ENCODE measurements at places on chromosomes 7 and 10. TPM values are rescaled to one million over a fixed set of nuclear protein-coding genes. Genes with fewer than 3 reads are reported as not detected.

DNA sequence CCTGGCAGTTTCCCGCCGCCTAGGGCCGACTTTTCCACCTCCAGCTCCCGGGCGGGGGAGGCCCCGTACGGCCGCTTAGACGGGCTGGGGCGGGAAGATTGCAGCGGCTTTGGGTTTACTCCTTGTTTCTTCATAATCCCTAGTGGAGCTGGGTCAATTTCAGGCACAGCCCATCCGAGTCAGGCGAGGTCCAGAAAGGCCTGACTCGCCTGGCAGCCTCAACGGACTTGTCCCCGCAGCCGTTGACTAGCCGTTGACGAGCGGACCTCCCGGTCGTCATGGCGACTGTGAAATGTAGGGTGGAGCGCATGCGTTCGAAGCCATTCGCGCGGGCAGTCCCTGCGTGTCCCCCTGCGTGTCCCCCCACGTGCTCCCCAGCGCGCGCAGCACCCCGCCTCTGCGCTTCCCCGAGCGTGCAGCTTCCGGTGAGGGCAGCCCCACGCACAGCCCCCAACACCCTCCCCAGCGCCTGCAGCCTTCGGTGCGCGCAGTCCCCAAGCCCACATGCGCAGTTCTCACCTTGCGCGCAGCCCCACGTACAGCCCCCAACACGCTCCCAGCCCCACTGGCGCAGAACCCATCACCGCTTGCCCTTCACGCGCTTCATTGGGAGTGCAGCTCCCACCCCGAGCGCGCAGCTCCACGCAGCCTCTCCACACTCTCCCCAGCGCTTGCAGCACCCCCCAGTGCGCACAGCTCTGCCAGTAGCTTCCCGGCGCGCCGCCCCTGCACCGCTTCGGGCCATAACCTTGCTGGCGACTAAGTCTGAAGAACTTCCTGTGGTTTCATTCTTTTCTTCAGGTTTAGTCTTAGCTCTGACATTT, 67.8 kb downstream of the TBX20 start:
- H3K27me3 ChIP-seq = no peaks in the 10 kb centered on the region
- no peaks in the 10 kb centered on the region for H3K4me1 ChIP-seq
- no peaks in the 10 kb centered on the region for H3K36me3 ChIP-seq

GRCh38 chr10:123398180-123398591, 244.0 kb downstream of the BUB3 start:
- DNase-seq = no peak
- no peaks in the 10 kb centered on the region for H3K27me3 ChIP-seq
- no peak overlapping the region for H3K27ac ChIP-seq
- H3K4me3 ChIP-seq = no peak overlapping the region
- no peaks in the 10 kb centered on the region for H3K36me3 ChIP-seq
- no peaks in the 10 kb centered on the region for H3K4me1 ChIP-seq

GRCh38 chr10:88670497-88670896, 6.3 kb downstream of the LIPF start:
- no peaks in the 10 kb centered on the region for H3K4me1 ChIP-seq
- H3K27ac ChIP-seq = no peak overlapping the region
- H3K27me3 ChIP-seq = no peaks in the 10 kb centered on the region
- no peaks in the 10 kb centered on the region for H3K36me3 ChIP-seq
- no peak for DNase-seq

GRCh38 chr10:82228701-82229100, 353.7 kb downstream of the NRG3 start:
- H3K27me3 ChIP-seq = no peaks in the 10 kb centered on the region

DNA sequence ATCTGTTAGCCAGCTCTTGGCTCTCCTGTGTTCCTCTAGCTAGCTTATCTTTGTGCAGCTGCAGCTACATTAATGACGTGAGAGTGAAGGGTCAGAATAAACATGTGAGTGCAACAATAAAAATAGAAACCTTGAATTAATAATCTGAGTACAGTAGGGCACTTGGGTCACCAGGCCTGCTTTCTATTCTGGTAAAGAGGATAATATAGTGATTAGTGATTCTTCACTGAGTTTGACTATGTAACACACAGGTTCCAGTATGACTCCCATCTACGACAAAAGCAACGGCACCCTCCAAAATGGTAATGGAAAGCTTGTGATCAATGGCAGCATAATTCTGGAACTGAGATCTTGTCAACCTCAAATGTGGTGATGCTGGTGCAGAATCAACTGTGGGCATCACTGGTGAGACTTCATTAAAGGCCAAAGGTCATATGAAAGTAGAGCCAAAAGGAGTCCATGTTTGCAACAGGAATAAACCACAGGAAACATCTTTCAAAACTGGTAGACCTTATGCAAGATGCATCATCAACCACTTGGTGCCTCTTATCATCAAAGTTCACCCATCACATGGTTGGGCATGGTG, 77.6 kb downstream of the NRBF2 start:
- H3K36me3 ChIP-seq = peaks cover 6% of the 10 kb centered on the region
- peaks cover 24% of the 10 kb centered on the region for H3K4me1 ChIP-seq
- no peaks in the 10 kb centered on the region for H3K27me3 ChIP-seq
- H3K27ac ChIP-seq = no peak overlapping the region
- H3K4me3 ChIP-seq = no peak overlapping the region

DNA sequence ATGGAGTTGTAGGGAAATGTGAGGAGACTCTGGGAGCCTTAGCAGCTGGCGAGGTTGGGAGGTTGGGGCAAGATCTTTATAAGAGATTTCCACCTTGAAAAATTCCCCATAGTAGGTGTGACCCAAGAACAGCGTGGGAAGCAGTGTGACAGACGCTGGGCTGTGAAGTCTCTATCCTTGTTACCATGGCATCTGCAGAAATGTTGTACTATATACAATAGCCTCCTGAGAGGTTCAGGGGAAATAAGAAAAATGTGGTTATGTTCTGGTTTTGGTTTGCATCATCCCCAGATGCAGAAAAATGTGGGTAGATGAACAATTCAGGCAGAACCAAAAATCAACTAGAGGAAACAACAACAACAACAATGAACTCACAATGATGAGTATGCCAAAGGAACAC, 498.6 kb downstream of the SH2D4B start:
- H3K27me3 ChIP-seq = no peaks in the 10 kb centered on the region
- H3K27ac ChIP-seq = no peak overlapping the region
- no peaks in the 10 kb centered on the region for H3K4me1 ChIP-seq
- no peaks in the 10 kb centered on the region for H3K36me3 ChIP-seq
- no peak overlapping the region for H3K4me3 ChIP-seq

DNA sequence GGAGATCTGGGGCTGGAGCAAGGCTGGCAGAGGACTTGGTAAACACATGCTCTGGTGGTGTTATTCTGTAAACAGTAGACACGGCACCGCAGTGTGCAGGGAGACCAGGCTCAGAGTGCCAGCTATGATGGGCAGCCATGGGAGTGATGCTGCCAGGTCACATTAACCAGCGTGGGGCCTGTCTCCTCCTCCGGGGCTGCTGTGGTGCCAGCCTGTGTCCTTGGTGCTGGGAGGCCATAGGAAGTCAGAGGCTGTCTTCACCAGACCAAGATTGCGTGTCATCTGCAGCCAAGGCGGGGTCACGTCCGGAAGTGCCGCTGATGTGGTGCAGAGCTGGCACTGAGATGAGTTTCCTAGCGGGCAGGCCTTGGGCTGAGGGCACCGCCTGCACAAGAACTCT, 236.0 kb downstream of the GLRX3 start:
- no peaks in the 10 kb centered on the region for H3K4me1 ChIP-seq
- no peak for DNase-seq
- H3K27ac ChIP-seq = no peak overlapping the region
- no peak overlapping the region for H3K4me3 ChIP-seq
- no peaks in the 10 kb centered on the region for H3K27me3 ChIP-seq
- no peaks in the 10 kb centered on the region for H3K36me3 ChIP-seq

- H3K4me1 ChIP-seq = no peaks in the 10 kb centered on the region
- H3K27me3 ChIP-seq = no peaks in the 10 kb centered on the region
- DNase-seq = no peak
- no peaks in the 10 kb centered on the region for H3K36me3 ChIP-seq
Observed at GRCh38 chr10:116848032-116848943, 1.0 kb upstream of the ENO4 start.

GRCh38 chr10:5105626-5106025, 11.4 kb downstream of the AKR1C3 start:
- H3K27ac ChIP-seq = no peak overlapping the region
- no peaks in the 10 kb centered on the region for H3K4me1 ChIP-seq
- H3K27me3 ChIP-seq = no peaks in the 10 kb centered on the region
- no peak for DNase-seq
- no peak overlapping the region for H3K4me3 ChIP-seq

The ZNF746 gene
- total RNA-seq = 30.5 TPM

The SEMA3D gene
- total RNA-seq = not detected

The ZNF365 gene
- 2.9 TPM for total RNA-seq

Data from naive thymus-derived CD4-positive, alpha-beta T cell (primary cell).